ENCODE measurements at places on chromosomes 3 and 15.

GRCh38 chr3:13040361-13041074, 32.7 kb downstream of the IQSEC1 start:
- no peak for DNase-seq

DNA sequence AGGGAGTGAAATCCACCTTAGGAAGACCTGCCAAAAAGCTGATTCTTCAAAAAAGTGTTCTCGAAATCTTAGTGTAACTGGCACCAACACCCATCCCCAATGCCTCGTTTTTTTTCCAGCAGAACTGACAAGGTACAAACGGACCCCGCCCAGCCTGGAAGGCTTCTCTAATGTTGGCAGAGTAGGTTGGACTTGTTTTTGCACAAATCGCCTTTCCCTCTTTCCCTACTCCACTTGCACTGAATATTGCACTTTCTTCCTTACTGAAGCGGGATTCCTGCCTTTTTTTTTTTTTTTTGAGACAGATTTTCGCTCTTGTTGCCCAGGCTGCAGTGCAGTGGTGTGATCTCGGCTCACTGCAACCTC, 544 bp upstream of the TIMMDC1 start:
- no peak for DNase-seq

GRCh38 chr3:2247831-2248230, 149.2 kb downstream of the CNTN4 start:
- no peak for DNase-seq

DNA sequence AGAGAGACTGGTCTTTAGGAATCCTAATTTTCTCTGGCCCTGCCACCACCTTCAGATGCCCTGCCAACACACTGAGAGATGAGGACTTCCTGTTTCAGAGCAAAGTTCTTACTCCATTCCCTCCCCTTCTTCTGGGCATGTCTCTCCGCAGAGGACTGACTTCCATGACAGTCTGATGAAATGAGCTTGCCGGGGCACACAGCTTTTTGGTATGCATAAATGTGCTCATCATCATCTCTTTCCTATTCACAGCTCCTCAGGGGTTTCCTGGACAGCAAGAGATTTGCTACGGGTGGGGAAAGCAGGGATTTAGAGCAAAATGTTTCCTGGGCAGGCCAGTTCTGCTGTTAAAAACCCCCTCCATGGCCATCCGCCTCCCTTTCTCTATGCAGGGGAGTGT, 27.6 kb upstream of the SEMA6D start:
- no peak for DNase-seq

- no peak for DNase-seq
Measured at GRCh38 chr15:90036806-90037510, 35.8 kb downstream of the ZNF710 start.

DNA sequence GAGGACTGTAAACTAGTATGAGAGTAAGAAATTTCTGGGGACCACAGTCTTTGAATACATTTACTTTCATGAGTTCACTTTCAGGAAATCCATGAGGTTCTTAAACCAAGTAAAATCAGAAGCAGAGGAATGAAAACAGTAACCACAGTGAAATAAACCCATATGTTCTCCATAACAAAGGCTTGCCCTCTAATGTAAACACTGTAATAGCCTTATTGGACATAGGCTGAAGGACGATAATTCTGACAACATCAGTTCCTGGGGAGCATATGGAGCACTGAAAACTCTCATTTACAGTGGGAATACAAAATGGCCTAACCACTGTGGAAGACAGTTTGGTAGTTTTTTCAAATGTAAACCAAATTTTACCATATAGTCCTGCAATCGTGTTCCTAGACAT, 965.8 kb downstream of the NSUN3 start:
- no peak for DNase-seq

DNA sequence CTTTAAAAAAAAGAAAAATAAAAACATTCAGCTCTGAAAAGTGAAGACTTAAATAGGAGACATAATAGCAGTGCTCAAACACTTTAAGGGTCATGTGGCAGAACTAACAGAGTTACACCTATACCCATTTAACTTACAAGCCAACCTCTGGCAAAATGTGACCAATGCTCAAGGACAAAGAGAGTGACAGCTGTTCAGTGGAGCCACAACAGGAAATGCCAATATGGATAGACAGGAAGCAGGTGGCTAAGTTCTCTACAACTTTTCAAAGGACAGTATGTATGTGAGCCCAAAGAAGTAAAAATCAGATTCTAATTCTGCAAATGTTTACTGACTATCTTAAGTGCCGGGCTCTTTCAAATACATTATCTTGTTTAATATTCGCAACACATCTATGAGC, 3.4 kb downstream of the TMCC1 start:
- no peak for DNase-seq

GRCh38 chr15:77013776-77014131, 18.8 kb downstream of the PSTPIP1 start:
- peak; percentile 80 for DNase-seq

- DNase-seq, result no peak
Measured at GRCh38 chr15:101176625-101177024, 75.2 kb downstream of the CHSY1 start.

- no peak for DNase-seq
Measured at GRCh38 chr3:143216709-143217182, 97.2 kb downstream of the CHST2 start.

GRCh38 chr3:56302417-56302816, 165.8 kb downstream of the ERC2 start:
- no peak for DNase-seq

DNA sequence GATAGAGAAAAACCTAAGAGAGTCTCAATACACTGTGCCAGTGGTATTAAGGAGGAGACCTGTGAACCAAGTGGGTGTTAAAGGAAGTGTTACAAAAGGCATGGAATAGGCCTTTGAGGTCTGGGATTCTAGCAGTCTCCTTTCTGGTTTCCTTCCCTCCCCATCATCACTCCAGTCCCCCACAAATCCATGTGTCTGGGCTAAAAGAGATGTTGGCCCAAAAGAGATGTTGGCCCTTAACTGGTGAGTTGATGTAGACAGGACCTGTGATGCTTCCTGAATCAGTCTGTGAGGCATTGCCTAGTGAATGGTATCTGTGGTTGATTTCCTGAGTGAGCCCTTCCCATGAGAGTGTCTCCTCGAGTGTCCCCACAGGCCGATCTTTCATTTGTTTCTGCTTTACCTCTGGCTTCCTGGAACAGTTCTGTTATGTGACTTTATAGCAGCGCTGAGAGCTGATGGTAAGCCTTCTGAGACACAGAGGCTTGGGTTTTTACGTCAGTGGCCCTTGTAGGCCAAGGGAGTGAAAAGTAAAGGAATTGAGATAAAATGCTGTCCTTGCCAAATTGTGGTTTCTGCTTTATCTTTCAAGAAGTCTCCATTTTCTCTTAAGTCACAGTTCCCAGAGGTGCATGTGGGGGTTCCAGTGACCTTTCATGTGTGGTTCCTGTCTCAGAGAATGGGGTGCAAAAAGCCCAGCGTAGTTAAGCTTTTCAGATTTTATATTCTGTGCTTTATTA, 87.8 kb downstream of the KLHL25 start:
- peak; percentile 24 for DNase-seq

- no peak for DNase-seq
Measured at GRCh38 chr3:137061186-137061585, 103.4 kb downstream of the IL20RB start.

- DNase-seq, result no peak
Measured at GRCh38 chr3:83948771-83949170, 1010.0 kb upstream of the CADM2 start.

DNA sequence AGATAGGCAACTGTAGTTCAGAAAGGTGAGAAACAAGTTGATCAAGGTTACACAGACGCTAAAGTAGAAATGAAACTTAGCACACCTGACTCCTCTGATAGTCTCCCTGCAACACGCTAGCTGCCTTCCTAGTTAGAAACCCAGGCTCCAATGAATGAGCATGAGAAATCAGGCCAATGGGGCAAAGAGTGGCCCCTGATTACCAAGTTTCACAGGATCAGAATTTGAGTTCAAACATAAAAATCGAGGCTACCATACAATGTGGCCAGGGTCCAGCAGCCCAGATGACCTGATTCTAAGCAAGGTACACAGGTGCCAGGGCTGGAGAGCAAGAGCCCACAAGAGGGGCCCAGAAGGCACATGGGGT, 7.7 kb downstream of the PLD1 start:
- DNase-seq, result no peak

GRCh38 chr3:66392512-66392911, 108.3 kb downstream of the LRIG1 start:
- no peak for DNase-seq

DNA sequence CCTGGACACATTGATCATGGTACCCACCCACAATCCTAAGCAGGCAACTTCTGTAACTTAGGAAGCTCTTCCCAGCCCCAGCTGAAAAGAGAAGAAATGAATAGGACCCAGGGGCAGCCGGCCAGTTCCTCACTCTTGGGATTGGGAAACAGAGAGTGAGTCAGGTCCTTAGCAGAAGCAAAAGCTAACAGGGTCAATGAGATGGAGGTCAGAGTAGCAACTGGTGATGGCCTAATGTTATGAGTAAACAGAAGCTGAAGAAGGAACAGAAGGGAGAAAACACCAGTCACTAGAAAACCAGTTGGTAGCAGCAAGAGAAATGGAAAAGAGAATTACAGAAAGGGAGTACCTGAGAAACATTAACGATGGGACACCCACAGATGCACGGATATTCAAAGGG, 20.0 kb downstream of the RIOX2 start:
- DNase-seq, result no peak

- DNase-seq, result no peak
Measured at GRCh38 chr15:91603384-91604080, 250.0 kb upstream of the SLCO3A1 start.

DNA sequence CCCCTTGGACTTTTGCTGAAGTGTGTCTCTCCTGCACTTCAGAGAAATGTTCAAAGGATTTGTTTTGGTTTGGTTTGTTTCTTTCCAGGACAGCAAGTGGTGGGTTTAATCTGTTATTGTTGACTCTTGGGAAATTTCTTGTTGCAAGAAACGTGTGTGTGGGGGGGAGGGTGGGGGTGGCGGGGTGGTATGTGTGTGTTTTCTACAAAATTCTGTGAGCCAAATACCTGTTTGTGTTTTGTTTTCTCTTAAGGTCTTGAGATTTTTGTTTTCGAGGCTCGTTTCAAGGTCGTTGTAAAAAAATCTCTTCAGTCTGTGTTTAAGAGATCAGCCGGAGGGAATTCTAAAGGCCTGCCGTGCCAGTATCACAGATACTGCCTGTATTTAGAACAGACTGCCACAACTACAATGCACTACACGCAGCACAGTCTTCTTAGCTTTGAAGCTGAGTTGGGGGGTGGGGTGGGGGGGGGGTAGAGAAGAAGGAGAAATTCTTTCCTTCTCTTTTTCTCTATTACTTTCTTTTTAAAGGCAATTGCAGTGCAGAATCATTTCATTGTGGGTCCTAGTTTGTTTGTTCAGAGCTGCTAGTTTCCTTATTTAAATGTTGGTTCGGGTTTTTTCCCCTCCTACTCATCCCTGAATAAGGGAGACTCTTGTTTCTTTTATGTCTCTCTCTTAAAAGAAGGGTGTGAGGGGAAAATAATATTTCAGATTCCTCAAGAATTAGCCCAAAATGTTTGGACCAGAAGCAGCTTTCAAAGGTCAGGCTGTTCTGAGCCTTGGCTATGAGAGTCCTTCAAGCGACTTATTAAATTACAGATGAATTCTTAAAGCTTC, 1.4 kb upstream of the BCL6 start:
- DNase-seq, result no peak

DNA sequence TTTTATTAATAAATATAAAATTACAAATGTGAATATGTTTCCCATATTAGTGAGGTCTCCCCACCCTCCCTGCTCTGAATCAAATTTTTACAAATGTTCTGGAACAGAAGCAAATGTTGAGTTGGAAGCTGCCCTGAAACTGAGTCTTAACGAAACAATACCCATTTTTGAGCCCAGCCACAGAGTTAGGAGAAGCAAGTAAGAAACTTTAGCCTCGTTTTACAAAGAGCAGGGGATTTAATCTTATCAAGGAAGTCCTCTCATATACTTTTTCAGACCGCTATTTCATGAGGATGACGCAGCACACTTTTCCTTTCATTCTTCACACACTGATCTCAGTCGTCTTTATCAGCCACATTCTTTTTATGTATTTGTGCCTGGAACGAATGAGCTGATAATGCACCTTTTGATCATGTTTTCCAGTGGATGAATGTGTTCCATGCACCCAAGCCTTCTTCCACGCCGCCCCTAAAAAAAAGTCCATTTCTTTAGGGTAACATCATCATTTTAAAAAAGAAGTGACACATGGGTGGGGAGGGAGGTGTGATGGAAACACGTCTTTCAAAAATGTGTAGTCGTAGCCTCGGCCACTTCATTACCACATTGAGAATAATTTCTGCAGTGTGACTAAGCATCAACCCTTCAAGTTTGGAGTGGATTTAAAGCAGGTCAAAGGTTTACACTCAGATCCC, 48.1 kb downstream of the SETMAR start:
- DNase-seq, result peak; percentile 9

DNA sequence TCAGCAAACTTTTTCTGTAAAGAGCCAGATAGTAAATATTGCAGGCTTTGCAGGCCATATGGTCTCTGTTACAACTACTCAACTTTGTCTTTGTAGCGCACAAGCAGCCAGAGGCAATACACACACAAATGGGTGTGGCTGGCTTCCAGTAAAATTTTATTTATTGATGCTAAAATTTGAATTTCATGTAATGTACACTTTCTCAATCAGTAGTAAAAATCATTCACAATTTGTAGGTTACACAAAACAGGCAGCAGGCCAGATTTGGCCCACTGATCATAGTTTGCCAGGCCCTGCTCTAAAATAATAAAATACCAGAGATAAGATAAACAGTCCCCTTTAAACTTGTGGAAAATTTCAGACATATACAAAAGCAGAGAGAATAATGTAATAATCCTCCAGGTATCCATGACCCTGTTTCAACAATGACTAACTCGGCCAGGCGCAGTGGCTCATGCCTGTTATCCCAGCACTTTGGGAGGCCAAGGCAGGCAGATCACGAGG, 330.3 kb downstream of the SHQ1 start:
- DNase-seq, result no peak

DNA sequence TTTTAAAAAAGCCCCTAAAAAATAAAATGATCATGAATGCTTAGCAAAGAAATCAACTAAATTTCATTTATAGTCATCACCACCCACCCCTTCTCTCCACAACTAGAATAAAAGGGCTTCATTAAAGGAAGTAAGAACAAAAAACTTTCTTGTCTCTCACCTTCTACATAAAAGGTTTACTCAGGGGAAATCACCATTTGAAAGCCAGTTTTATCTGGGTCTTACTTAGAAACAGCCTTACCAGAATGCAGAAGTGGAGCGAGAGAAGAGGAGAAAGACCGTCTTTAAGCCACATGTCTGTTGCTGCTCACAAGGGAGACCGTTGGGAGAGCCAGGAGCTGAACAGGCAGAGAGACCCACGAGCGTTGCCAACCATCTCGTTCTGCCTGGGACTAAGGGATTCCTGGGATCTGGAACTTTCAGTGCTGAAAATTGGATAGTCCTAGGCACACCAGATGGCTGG, 350.1 kb upstream of the PROK2 start:
- DNase-seq, result no peak

GRCh38 chr3:27176256-27176655, 192.9 kb downstream of the NEK10 start:
- no peak for DNase-seq

DNA sequence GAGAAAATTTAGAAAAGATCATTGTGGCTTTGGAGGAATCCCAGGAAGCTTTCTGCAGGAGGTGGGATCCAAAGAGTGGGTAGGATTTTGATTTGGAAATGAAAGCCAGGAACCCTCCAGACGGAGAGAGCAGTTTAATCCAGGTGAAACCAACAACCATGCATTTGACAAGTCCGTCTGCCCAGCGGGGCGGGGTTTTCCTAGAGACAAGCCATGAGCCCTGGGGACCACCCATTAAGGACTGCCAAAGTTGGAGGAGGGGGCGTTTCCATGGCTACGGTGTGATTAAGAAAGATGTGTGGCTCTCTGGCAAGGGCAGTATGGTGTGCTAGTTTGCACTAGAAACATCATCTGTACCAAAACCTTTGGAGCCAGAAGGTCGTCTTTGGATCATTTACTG, 53.4 kb downstream of the SRGAP3 start:
- no peak for DNase-seq

All from activated CD4-positive, alpha-beta T cell treated with anti-CD3 and anti-CD28 coated beads for 1 hour (primary cell).